Inflammatory macrophage treated with lipopolysaccharide for 1 hour (primary cell): ENCODE measurements at places on chromosomes 16 and 17.

DNA sequence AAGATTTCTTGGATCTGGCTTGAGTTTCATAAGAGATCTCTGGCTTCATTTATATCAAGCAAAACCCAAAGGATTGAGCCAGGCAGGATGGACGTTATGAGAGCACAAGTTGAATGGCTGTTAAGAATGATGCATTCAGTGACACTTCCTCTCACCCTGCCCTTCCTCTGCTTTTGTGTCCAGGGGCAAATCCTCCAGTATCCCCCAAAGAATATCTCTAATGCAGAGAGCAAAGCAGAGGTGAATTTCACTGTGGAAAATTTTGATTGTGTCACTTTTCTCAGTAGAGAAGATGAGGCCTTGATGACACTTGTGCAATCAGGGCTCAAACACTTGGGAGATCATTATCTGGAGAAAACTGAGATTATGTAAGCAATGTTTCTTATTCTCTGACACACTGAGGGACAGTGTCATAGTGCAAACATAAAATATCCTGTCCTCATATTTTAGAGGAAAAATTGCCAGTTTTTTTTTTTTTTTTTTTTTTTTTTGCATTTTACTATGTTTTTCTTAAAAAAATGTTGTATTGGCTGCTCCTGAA is 25.3 kb downstream of the MARCHF10 start:
- peak; percentile 28 for DNase-seq

DNA sequence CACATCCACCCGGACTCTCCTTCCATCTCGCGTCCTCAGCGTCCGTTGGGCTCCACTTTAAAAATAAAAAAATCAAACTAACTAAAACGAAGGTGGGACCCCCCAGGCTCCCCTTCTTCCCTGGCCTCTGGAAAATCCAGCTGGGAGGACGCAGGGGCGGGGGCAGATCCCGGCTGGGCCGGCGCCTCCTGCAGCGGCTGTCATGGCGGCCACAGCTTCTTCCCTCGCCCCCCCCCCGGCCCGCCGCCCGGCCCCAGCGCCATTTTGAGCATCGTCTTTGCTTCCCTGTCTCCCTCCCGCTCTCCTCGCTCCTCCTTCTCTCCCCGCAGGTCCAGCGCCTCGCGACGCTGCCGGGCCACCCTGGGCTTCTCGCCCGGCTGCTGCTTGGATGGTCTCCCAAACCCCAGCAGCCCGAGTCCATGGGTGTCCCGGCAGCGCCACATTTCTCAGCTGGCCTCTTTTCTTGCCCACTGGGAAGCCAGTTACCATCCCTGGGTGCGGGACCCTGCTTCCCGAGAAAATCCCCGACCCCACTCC is 3.3 kb downstream of the HOXB2 start:
- peak; percentile 18 for DNase-seq

DNA sequence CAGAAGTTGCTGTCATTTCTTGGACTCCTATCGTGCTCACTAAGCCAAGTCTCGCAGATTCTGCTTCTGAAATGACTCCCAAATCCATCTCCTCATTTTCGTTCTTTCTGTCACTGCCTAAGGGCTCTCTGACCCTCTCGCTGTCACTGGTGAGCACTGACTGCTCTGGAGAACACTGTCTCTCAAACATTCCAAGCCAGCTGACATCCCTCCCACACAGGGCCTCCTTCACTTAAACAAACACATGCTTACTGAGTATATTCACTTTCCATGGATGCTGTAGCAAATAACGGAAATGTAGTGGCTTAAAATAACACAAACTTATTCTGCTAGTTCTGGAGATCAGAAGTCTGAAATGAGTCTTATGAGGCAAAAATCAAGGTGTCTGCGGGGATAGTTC is 18.8 kb downstream of the CACNG1 start:
- DNase-seq = no peak

DNA sequence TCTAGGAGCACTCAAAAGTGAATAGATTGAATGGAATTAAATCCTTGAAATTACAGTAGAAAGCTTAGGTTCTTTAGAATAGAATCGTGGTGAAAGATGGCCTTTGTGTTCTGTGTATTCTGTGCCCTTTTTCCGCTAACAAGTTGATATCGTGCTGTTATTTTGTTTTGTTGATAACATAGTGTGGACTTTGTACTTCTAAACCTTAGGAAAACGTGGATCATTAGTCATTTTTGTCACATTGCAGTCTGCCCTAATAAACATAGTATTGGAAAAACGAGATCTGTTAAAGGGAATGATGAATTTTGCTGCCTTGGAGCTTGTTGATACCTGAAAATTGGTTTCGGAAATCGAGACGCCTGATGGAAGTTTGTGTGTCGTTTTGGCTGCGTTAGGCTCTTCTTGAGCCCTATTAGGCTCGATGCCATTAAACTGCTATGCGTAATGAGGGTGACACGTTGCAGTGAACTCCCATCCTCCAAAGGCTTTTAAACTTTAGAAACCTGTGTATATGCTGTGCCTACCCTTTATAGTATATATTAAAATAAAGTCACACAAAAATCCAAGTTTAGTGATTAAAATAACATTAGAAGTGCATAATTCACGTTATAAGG is 145.7 kb downstream of the PRKCA start:
- DNase-seq = no peak

DNA sequence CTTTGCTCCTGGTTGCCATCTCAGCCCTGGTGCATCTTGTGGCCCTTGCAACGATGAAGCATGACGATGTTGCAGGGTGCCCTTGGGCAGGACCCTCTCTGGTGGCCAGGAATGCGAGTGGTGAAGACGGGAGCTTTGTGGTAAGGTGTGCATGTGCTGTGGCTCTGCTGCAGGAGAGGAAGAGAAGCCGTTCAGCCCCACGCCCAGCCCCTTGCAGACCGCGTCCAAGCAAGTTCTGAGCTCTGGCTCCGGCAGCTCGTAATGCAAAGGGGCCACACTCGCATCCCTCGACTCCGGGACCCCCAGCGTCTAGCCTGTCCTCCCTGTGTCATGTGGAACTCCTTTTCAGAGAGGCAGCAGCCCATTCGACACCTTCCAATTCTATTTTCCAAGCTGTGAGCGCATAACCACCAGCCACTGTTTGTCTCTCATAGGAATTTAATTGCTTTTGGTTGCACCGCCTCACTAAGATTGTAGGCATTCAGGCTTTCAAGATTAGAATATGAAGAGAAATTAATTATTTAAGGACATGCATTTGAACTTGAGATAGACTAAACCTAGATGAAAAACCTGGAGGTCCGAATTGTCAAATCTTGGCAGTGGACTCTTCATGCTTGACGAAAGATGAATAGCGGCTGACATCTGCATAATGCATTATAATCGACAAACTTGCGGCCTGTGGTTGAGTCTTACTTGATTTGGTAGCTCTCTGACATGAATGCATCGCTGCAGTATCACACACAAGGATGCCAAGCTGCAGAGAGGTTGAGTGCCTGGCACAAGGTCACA is 21.1 kb upstream of the KCNG4 start:
- no peak for DNase-seq

- peak; percentile 64 for DNase-seq
Measured at GRCh38 chr16:25018972-25019617, 3.9 kb upstream of the ARHGAP17 start.
